SHP77 treated with DMSO at 0.1 percent for 48 hours (cell line): ENCODE measurements at places on chromosomes 7 and 10.
A peak's percentile ranks its signal among the peaks of the same experiment; 100 is the strongest.

- no peak for DNase-seq
Observed at GRCh38 chr7:142437741-142438140, 179.9 kb upstream of the PRSS58 start.

DNA sequence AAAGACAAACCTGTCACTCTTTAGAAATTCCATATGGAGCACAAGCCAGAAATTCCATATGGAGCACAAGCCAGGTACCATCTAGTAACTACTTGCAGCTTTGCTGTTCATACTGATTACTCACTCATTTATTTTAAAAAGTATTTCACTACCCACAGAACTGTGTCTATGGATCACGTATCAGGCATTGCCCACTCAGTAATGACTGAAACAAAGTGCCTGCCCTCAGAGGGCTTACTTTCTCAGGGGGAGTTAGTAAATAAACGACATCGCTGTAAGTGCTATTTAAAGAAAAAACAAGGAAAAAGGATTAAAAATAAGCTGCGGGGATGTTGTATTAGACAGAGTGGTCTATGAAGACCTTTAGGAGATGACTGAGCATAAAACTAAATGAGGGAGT lies 170.9 kb downstream of the GALNT11 start:
- DNase-seq: no peak

DNA sequence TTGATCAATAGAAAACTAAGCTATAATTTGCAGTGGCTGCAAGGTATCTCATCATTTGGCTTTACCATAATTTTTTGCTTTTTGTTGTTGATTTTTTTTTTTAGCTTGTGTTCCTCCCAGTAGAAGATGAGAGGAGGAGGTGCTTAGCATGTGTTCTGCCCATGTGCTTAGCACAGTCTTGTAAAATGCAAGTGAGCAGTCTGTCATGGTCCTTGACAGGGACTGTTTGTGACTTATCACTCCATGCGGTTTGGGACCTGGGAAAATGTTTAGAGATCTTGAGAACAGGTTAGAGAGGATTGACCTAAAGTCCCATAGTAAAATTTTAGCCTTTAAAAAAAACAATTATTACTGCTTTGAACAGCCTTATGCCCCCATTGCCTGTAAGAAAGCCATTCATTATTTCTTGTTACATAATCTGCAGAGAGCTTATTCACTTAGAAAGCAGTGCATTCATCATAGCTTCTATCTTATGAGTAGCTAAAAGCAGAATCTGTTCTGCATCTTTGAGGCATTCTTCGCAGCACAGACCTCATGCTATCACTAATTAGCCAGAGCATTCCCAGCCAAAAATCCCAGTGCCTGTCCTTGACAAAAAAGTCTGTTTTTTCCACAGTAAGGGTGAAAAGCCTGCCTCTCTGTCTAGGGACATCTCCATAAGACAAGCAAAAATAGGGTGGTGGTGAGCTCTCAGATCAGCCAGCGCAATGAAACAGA lies 748.7 kb upstream of the GALNT17 start:
- DNase-seq: no peak

GRCh38 chr10:12969951-12970350 lies 31.6 kb downstream of the CCDC3 start:
- DNase-seq: no peak

DNA sequence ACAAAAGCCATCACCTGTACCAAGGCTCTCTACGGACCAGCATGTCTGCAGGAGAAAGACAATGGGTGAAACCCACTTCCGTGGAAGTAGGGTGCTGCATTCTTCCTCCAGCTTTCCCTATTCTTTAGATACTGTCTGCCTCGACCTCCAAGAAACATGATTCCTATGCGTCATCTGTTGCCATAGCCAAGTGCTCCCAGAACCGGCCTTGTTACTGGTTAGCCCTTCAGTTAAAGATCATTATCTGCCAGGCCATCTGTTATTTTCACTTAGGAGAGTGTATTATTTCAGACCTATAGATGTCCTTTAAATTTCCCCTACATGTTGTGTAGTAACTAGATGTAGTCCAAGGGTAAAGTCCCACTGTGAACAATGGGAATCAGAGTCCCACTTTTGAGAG lies 89.0 kb upstream of the KIAA1217 start:
- no peak for DNase-seq

DNA sequence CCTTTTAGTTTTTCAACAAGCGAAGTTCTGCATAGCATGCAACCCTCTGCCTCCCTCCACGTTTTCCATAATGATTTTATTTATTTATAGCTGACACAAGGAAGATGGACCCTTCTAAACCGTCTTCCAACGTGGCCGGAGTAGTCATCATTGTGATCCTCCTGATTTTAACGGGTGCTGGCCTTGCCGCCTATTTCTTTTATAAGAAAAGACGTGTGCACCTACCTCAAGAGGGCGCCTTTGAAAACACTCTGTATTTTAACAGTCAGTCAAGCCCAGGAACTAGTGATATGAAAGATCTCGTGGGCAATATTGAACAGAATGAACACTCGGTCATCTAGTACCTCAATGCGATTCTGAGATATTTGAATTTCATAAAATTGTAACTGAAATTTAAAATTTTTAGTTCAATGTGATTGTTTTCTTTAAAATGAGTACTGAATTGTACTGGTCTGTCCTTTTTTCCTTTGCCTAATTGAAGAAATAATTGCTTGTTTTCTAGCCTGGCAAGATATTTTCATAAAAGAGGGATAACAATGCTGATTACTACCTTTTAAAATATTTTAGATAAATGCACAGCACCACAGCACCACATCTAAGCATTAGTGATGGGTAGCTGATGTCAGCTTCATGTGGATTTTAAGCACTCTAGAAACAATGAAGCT lies 41.5 kb upstream of the SLC39A12 start:
- DNase-seq: peak; percentile 62

- no peak for DNase-seq
Observed at GRCh38 chr7:105866102-105866801, 10.1 kb downstream of the ATXN7L1 start.

DNA sequence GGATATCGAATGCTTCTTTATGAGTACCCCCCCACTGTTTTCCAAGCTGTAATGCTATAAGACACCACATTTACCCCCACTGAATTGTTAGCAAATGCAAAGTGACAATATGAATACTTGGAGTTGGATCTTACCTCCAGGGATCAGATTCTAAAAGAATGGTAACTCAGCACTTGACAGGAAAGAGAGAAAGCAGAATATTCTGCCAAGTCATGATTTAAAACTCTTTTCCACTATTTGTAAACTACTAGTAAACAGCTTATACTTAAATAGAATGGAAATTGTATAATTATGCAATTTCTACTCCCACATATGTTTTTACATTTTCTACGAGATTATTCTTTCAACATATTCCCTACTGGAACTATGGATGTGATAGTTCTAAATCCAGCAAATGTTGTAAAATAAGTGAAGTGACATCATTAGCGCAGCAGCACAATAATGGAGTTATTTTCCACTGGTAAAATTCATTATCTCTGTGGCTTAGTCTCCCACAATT lies 56.0 kb upstream of the TFEC start:
- no peak for DNase-seq

- no peak for DNase-seq
Observed at GRCh38 chr10:31660300-31660699, 268.3 kb downstream of the ARHGAP12 start.

DNA sequence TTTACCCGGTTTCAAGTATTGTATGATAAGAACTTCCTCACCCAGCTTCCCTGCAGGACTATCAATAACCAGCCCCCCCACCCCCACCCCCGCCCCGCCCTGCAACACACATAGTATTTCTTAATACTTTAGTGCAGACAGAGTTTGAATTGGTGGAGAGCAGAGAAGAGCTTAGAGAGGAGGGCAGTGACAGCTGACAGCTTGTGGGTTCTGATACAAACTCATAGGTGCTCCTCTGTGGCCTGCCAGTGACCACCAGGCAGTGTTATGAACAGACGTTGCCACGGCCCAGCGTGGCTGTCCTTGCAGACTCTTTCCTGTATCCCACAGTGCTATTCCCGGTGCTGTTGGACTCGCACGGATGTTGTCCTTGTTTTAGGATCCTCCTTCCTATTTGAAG lies 186.9 kb upstream of the ADO start:
- DNase-seq: no peak

GRCh38 chr7:56092789-56093531 lies at the start of gene PHKG1:
TSS of gene PHKG1 (minus strand) at chr7:56092952. CDS start at chr7:56088941, 4,011 bp downstream.
- peak; percentile 41 for DNase-seq

DNA sequence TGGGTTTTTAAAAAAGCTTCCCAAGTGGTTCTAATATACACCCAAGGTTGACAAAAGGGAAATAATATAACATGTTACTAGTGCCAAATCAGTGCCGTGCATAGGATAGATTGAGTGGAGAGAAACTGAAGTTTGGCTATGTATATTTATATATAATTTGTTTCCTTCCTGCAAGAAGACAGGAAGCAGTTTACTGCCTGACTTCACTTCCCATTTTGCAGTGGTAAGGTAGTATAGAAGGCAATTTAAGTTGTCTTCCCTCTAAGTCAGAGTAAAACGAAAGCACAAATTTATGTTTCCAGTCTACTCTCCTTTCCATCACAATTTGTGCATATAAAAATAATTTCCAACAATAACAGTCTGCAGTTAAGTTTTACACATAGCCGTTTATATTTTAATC lies 3.4 kb upstream of the HYCC1 start:
- no peak for DNase-seq

- DNase-seq: no peak
Observed at GRCh38 chr7:84507529-84507928, 312.9 kb upstream of the SEMA3A start.

DNA sequence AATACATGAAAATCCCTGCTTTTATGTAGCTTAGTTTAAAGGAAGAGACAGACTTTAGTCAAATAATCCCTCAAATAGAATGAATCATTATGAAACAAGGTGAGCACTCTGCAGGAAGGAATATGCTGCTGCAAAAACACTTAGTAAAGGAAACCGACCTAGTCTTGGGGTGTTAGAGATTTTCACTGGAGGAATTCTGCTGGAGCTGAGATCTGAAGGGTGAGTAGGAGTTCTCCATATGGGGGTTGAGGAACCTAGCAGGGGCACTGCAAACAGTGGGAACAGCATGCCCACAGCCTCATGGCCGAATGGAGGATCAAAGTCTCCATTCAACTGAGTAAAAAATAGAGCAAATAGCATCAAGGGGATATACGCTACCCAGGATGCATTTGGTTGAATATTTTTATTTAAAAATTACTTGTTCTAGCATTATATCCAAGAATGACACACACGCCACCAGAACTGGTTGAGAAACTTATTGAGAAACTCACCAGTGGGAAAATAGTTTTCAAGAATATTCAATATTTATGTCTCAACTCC lies 3.5 kb downstream of the ITIH2 start:
- no peak for DNase-seq

- no peak for DNase-seq
Observed at GRCh38 chr10:71774916-71775702, 1.8 kb upstream of the VSIR start.
